ENCODE measurements at places on chromosomes 7 and 10.
A peak's percentile ranks its signal among the peaks of the same experiment; 100 is the strongest.

DNA sequence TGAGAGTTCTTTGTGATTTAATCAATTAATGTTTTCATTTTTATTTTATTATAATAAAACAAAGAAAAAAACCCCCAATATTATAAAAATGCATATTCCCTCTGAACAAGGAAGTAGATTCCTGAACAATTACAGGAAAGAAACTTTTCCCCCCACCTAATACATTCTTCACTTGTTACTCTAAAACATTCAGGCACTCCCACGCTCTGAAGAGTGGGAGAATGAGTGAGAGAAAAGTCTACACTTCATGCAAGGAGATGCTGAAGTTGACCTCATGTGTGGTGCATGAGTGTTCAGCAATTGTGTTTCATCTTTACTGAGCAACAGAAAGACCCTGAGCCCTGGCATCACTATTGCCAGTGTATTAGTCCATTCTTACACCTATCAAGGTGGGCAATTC lies 244.2 kb upstream of the IGFBP3 start:
- no peak for DNase-seq

GRCh38 chr7:148473703-148474480 lies 116.7 kb upstream of the C7orf33 start:
- no peak for DNase-seq

DNA sequence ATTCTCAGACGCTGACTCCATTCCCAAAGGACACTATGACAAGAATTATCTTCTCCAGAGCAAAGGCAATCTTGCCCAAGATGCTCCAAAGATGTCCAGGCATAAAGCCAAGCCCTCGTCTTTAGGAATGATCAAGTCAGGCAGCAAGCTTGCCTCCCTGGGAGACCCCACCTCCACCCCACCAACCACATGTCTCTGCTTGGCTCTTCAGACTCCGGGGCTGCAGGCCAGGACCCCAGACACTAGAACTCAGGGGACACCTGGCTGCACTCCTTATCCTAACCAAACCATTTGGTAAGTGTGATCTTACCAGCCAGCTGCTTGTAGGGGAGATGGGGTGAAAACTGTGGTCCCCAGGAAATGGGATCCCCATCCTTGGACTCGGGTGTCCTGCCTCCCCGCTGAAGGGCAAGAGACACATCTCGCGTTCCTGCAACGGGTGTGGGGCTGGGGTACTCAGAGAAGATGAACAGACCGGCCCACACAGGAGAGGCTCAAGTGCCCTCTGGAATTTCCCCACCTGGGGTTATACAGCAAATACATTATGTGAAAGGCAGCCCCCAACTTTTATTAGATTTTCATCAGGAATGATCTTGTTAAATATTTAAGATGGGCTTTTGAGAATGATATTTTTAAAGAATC lies 55.7 kb downstream of the INSIG1 start:
- DNase-seq, result no peak

GRCh38 chr7:107208024-107208521 lies 39.3 kb downstream of the HBP1 start:
- DNase-seq, result no peak

- DNase-seq, result no peak
Observed at GRCh38 chr10:74507951-74508350, 318.4 kb upstream of the KAT6B start.

DNA sequence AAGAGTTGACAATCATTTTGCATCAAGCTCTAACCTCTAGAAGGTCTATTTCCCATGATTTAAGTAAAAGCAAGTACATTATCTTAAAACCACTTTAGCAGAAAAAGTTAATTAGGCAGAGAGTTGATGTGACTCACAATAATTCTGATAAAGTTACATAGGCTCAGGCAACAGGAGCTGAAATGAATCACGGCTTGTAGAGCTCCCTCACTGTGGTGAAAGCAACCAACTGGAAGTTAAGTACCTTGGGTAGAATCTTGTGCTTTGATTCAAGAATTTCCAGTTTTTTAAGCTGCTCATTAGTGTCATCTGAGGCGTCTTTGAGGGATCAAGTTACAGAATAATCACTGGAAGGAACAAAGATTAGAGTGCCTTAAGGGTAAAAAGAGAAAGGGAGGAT lies 68.9 kb upstream of the NFE2L3 start:
- no peak for DNase-seq

- DNase-seq, result no peak
Observed at GRCh38 chr10:95896071-95896850, 11.5 kb upstream of the CC2D2B start.

GRCh38 chr7:127652333-127653248 lies 597 bp downstream of the SND1 start:
- peak; percentile 25 for DNase-seq

GRCh38 chr10:50988792-50989191 lies 85.5 kb upstream of the PRKG1 start:
- DNase-seq, result no peak

GRCh38 chr7:1558841-1559625 lies 3.0 kb upstream of the TMEM184A start:
- DNase-seq, result no peak

- no peak for DNase-seq
Observed at GRCh38 chr10:12838366-12838765, 163.1 kb downstream of the CCDC3 start.

DNA sequence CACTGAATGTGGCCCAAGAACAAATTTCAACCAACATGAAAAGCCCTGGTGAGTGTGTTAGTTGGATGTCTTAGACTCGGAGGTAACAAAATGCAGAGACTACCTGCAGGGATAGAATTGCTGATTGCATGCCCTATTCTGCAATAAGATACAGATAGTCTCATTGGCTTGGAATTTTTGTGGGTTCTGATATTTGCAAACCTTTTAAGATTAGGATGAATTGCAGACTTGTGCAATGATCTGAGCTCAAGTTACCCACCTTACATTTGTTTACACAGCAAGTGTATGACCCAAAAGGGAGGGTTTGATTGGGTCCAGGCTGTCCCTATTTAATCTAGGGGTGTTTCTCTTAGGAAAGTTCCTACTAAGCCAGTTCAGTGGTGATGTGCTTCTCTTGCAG lies 45.4 kb downstream of the GPR37 start:
- no peak for DNase-seq

DNA sequence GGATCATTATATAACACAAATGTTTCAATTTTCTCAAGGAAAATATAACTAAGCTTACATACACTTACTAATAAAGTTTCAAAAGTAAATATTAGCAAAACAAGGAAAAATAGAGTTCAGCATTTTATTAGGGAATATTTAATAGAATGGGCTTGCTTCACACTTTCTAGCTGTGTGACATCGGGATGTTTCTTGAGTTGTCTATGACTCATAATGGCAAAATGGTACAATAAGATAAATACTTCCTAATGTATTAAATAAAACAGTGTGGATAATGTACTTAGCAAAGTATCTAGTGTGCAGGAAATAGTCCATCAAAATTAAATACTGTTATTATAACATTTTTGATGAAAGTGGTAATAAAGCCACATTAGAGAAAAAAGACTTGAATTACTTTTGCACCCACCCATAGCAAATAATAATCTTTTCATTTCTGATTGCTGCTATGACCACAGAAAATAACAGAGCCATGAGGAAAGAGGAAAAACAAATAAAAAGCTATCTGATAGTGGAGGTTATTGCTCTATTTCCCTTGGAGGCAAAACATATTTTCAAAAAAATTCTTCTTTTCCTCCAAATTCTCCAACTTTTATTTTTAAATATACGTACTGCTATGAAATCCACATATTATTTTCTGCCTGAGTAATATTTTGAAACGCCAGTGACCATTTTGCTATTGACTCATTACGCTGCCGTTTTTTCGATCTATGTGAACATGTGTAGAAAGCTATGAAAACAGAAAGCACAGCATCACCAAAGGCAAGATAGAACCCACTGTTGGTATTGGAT lies 272.9 kb upstream of the KLF6 start:
- DNase-seq, result no peak

- DNase-seq, result no peak
Observed at GRCh38 chr7:20796500-20796899, 9.8 kb upstream of the SP8 start.

Data from activated CD4-positive, alpha-beta T cell treated with anti-CD3 and anti-CD28 coated beads, Interleukin-10, Interleukin-2, amounts not matched to agents 100 ng/mL and 50 ng/mL, durations not matched to agents 16 hours and 8 hours (primary cell).